Activated naive CD8-positive, alpha-beta T cell treated with anti-CD3 and anti-CD28 coated beads, Interleukin-2, amount 50 U/mL, for 16 hours (primary cell): ENCODE measurements at places on chromosomes 12 and 14.

DNA sequence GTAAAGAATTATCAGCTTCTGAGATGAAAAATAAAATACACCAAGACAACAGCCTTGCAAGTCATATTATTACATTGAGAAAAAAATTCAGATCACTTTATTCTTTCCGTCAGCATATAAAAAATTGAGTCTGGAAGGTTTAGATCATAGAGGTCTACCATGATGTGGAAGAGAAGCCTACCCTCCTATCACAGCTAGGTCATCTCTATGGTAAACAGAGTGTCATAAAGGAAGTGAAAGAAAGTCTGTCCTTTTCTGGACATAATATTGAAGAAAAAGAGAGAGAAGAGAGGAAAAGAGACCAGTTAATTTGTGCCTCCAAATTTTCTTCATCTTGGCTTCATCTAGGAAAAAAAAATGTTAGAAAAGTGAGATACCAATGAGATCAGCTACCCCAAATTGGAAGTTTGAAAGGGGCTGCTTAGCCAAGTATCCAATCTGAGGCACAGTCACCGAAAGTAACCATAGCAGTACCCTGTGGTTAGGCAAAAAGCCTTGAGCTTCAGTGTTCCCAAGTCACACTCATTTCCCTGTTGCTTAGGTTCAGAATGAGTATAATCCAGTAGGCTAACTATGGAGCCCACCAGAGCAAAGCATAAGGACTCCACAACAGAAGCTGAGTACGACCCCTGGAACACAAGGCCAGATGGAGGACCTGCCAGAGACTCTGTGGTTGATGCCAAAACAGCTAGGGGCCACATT is 38.1 kb downstream of the DUSP6 start:
- no peak for DNase-seq

DNA sequence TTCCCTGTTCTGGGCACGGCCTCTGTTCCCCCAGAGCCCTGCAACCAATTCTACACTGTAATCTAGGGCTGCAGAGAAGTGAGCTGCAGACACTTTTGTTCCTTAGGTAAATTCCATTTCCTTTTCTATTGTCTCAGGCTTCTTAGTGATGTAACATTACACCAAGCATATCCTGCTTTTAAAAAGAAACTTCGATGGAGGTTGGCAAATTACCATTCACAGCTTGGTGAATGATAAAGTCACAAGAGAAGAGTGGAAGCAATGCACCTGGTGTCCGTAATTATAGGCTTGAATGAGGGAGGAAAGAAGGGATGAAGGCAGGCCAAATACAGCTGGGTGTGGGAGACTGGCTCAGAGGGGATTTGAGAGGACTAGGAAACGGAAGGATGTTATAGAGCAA is 68.6 kb downstream of the PPM1A start:
- no peak for DNase-seq

GRCh38 chr14:73492670-73493069 is 1.9 kb downstream of the RIOX1 start:
- no peak for DNase-seq

- no peak for DNase-seq
These were observed 128.1 kb upstream of the C14orf180 start for GRCh38 chr14:104451474-104451873.

DNA sequence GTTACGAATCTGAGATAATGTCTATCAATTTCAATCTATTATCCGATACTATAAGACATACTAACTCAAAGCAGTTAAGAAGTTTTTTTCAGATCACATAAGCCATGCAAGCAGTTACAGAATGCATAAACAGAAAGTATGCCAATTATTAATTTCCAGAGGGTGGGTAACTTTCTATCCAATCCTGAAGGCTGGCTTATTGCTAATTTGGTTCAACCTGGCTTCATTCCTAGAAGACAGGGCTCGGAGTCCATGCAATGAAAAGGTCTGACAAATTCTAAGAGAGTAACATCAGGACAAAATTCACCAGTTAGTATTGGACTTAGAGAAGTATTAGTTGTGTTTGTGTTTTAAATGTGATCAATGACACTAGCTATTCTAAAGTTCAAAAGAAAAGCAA is 15.0 kb downstream of the FERMT2 start:
- no peak for DNase-seq

DNA sequence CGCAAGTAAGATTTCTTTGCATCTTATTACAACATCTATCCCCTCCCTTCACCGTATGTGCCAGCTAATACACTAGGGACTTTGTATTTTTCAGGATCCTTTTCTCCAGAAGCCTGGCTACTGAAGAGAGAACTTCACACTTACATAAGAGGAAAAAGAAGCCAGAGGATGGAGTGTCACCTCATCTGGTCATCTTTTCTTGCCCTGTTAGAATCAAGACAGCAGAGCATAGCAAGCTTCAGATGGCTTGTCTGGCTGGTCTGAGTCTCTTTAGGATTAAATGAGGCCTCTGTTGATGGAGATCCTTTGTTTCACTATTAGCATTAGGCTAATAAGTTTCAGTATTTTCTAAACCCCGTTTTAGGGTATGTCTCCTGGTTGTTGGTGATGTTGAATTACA is 14.4 kb upstream of the AACS start:
- DNase-seq: no peak

DNA sequence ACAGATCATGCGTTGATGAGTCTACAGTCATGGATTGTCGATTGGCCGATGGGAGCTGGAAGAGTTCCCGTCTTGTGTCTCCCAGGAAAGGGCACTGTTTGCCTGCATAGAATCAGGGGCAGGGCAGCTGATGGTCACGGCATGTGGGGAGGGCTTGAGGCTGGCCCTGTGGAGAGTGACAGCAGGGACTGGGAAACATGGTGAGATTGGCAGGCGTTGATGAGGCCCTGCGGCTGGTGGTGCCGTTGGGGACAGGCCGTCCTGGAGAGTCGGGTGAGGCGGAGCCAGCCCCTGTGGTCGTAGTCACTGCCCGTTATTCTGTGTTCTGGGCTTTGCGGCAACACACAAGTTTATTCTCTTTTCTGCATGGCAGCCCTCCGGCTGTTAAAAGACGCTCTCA is 52.9 kb downstream of the TECPR2 start:
- DNase-seq: no peak

DNA sequence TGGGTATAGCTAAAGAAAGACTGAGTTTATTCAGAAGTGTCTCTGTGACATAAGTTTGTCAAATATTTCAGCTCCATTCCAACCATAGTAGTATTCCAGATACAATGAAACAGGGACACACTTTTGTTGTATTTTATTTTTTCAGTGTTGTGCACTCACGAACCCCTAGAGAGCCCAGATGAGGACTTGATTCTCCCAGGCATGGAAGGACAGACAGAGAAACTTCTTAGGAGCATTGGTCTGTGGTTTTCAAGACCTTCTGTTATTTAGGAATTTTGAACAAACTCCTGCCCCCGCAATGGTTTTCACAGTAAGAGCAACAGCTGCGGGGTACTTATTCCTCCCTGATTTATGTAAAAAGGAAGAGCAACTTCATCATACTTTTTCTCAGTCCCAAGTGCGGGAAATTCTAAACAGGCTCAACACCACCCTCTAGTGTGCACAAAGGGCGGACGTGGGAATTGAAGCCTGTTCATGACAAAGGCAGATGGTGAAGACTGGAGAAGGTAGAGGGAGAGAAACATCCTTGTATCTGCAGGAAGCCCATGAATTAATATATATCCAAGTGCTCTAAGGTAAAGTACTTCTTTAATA is 147.6 kb downstream of the PAH start:
- no peak for DNase-seq

DNA sequence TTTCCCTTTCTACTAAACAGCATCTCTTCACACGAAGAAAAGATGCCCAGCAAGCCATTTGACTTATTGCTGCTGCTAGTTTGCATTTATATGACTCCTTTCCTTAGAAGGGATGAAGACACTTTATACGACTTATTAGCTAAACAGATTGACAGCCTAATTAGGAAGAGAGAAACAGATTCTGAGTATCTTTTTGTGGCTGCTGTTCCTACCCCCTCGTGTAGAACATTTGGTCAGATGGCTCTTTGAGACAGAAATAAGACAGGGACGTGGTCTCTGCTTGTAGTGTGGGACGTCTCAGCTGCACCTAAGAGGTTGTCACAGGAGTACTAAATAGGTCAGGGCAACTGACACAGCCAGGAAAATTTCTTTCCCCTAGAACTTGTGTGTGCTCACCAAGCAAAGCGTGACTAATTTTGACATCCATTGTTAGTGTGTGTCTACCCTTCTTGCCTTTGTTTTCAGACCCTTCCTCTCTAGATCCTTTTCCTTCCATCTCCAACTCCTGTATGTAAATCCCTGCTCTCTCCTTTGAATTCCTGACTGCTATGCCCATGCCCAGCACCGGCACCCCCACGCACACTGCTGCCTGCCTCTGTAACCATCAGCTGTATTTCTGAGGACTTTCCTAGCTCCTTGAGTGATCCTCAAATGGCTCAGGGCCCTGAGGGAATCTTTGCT is 83.2 kb downstream of the DAD1 start:
- DNase-seq: no peak

- DNase-seq: no peak
These were observed 12.4 kb upstream of the PPP2R5E start for GRCh38 chr14:63555572-63555971.

DNA sequence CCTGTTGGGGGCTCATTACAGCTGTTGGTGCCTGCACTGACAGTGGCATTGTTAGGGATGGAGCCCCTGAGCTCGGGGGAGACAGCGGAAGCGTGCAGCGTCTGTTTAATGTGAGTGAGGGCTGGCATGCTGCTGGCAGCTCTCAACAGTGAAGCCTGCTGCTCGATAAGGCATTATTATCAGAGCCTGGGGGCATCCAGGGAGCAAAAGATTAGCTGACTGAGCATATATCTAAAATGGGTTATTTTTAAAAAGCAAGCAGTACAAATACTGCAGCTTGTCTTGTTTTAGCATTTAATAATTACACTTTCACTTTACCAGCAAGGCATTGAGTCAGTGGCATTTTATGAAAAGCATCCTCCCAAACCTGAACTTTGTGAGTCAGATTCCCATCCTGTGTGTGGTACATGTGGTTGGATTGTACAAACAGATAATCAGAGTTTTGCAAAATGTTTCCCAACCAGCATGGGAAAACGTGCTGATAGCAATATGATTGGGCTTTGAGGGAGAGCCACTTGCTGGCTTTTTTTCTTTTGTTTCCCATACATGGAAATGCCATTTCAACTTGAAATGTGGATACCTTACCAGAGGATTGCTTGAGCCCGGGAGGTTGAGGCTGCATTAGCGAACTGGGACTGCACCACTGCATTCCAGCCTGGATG is 150.8 kb downstream of the PRKCH start:
- DNase-seq: no peak

- no peak for DNase-seq
These were observed 31.9 kb downstream of the FOS start for GRCh38 chr14:75310295-75311111.

DNA sequence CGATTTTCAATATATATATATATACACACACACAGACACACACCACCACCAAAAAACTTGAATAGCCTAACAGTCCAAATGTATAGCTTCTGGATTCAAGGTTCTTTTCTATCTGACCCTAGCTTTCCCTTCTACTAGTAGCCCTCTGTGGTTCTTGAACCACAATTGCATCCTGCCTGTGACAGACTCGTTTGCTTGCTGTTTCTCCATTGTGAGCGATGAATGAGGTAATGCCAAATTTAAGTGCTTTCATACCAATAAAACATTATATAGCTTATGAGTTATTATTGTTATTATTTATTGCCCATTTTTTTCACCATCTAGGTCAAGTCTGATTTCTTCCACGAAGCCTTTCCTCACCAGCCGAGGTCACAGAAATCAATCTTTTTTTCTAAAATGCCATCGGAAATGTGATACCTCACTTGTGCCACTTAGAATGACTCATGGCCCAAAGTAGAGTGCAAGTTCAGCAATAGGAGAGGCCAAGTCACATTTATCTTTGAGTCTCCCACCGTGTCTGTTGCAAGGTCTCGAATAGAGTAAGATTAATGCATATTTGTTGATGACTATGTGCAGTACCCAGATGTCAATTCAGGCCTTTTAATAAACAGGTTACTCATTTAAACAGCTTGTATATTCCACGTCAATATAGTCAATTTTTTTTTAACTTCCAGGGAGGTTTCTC is 1015.8 kb upstream of the SEL1L start:
- no peak for DNase-seq

GRCh38 chr14:32761381-32761968 is 177.2 kb upstream of the NPAS3 start:
- DNase-seq: no peak

DNA sequence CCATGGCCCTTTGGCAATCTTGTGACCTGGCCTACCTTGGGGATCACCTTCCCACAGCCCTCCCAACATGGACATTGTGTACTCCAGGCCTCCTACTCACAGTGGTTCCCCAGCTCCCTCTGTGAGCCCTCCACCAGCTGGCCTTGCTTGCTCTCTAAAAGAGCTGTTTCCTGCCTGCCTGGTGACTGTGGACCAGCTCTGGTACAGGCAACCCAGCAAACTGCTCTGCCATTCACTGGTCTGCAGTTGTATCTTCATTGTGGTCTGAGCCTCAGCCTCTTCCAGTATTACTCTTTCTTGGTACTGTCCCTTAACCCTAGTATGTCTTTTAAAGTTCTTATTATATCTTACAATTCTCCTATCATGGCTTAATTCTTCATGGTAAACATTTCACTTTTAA is 236.2 kb downstream of the KTN1 start:
- DNase-seq: no peak

DNA sequence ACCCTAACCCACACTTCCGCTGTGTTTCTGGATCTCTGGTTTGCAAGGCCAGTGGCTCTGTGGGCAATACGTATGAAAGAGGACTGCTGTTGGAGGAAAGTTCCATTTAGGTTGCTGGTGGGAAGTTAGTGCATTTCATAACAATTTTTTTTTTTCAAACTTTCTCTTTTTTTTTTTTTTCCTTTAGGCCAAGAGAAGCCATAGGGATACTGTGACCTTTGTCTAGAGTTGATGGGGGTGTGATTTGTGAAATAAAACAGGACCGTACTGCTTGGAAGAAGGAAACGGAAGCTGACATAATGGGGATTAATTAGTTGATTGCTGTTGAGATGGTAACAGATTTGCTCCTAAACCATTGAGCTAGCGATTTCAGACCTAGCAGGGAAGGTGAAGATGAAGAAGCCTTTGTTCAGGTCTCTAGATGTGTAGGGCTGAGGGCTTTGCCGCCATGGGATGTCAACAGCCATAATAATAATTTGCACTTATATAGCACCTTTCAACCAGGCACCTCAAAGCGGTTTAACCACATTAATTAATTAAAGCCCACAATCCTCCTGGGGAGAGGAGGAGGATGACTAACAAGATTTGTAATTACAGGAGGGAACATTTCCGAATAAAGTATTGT is 315.3 kb downstream of the ZFP36L1 start:
- no peak for DNase-seq

DNA sequence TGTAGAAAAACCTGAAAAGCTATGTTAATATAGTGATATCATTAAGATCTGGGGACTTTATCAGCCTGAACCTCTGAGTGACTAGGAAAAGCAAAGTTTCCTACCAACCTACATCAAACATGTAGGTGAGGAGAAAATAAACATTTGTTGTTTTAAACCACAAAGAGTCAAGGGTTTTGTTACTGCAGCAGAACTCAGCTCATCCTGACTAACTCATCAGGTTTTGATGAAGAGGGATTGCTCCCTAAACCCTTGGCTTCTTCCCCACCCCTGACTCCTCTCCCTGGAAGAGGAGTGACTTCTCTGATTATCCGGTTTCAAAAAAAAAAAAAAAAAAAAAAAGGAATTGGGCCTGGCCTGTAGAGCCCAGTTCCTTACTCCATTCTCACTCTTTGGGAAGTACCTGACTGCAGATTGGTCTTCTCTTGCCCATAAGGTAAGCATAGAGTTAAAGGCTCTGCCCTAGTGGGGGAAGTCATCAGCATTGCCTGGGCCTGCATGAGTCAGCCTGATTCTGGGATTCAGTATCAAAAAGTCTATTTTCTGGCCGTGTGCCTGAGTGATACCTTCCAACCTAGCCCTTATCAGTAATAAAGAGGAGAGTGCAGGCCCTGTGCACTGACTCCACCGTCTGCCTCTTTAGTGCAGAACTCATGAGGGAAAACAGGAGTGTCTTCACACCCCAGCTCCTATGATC is 16.9 kb downstream of the BDKRB1 start:
- no peak for DNase-seq
